ENCODE measurements at places on chromosomes 1 and 21. TPM values are rescaled to one million over a fixed set of nuclear protein-coding genes. Genes with fewer than 3 reads are reported as not detected.

EPS8L3 gene
- not detected for total RNA-seq

WNT9A gene
- not detected for total RNA-seq

KLHDC7A gene
- total RNA-seq, result not detected

RAB29 gene
- total RNA-seq, result 22.5 TPM

DMRTA2 gene
- total RNA-seq, result not detected

TNFRSF14 gene
- 134 TPM for total RNA-seq

Measured in activated CD8-positive, alpha-beta T cell treated with anti-CD3 and anti-CD28 coated beads for 36 hours (primary cell).